RPMI7951 (cell line): ENCODE measurements at places on chromosomes 6 and 20. TPM values are rescaled to one million over a fixed set of nuclear protein-coding genes. Genes with fewer than 3 reads are reported as not detected.
A peak's percentile ranks its signal among the peaks of the same experiment; 100 is the strongest.

GRCh38 chr6:127032971-127033370, 85.5 kb upstream of the RSPO3 start:
- no peak for DNase-seq

The RBPJL gene
- total RNA-seq: not detected in 2 replicates

GRCh38 chr6:30724906-30725667, 4.9 kb downstream of the TUBB start:
- no peak for DNase-seq

GRCh38 chr6:164087211-164087610, 672.7 kb downstream of the QKI start:
- DNase-seq: no peak

The SLC17A1 gene
- not detected in 2 replicates for total RNA-seq

GRCh38 chr20:13338097-13338661, 117.1 kb downstream of the ISM1 start:
- no peak for DNase-seq

DNA sequence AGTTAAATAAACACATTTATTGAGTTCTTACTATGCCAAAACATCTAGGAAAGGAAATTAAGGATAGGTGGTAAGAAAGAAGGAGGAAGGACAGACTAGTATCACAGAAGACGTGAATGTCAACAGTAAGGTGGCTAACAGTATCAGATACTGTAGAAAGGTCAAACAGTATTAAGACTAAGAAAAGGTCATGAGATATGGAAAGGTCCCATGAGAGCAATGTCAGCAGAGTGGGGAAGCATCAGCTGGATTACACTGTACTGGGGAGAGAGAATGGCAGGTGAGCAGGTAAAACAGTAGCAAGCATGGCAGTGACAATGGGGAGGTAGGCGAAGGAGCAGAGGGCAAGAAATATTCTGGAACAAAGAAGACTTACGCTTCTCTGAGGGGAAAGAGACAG, 18.0 kb downstream of the GLO1 start:
- no peak for DNase-seq

- no peak for DNase-seq
Measured at GRCh38 chr6:145784683-145785082, 29.9 kb downstream of the FBXO30 start.

GRCh38 chr20:32706486-32706885, 32.7 kb upstream of the C20orf203 start:
- DNase-seq: no peak

- peak; percentile 58 for DNase-seq
Measured at GRCh38 chr6:133964052-133964451, 11.0 kb downstream of the TBPL1 start.

- DNase-seq: no peak
Measured at GRCh38 chr6:72864799-72865198, 242.9 kb downstream of the KCNQ5 start.

DNA sequence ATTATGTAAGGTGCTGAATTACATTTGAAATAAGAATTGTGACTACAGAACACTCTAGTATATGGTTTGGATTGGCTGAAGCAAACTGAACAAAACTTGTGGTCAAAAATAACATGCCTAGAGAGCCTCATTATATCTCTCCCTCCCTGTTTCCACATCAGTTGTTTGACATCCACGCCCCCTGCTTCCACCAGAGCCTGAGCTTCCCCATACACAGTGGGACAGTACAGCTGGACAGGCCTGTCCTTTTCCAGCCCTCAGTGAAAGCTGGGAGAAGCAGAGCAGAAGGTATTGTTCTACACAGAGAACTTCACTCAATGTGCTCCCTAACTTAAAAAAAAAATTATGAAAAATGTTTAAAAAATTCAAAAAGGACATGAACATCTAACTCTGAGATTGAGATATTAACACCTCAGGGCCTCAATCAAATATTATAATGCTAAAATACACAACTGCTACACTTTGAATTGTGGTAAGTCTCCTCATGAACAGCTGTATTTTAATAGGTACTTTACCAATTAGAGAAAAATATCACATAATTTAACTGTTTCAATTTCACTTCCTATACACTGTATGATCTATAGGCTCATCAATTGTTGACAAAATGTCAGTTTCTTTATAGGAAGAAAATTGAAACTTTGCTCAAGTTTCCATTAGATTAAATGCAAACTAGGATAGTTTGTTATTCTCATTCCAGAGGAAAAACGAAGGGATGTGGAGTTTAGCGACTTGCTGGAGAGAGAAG, 44.9 kb upstream of the SCML4 start:
- no peak for DNase-seq

GRCh38 chr6:167979436-167980139, 17.9 kb upstream of the KIF25 start:
- no peak for DNase-seq

The ENPP1 gene
- total RNA-seq: 30.0 and 34.0 TPM in 2 replicates

- peak; percentile 65 for DNase-seq
Measured at GRCh38 chr6:49531774-49532569, 18.5 kb upstream of the C6orf141 start.

The MAS1 gene
- not detected in 2 replicates for total RNA-seq

DNA sequence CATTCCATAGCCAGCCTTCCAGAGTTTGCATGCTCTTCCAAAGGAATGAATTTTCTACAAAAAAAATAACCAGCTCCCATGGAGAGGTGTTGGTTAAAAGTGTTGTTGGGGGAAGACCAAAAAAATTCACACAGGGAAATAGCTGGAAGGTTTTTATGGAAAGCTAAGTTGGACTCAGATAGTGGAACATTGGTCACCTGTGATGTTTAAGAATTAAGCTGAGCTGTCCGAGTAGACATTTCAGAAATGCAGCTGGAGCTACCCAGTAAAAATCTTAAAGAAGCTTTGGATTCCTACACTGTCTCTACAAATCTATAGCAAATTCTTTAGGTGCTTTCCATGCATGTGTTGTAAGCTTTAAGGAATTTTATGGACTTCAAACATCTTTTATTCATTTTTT, 155.5 kb downstream of the THBS2 start:
- DNase-seq: no peak

GRCh38 chr6:89830170-89830809, 610 bp downstream of the CASP8AP2 start:
- no peak for DNase-seq

DNA sequence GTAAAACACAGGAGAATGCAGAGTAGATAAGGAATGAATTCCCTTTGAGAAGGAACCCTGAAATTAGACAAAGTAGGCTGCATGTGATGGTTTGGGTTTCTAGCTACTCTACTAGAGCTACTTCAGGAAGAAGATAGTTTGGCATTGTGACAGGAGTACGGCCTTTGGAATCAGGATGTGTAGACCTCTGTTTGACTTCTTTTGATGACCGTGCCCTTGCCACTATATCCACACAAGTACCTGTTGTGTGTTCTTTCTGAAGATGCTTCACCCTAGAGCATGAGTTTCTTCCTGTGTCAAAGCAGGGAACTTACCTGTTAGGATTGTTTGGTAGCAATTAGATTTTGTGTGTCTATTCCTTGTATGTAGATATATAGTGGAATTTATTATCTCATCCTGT, 41.7 kb downstream of the CD2AP start:
- DNase-seq: no peak

DNA sequence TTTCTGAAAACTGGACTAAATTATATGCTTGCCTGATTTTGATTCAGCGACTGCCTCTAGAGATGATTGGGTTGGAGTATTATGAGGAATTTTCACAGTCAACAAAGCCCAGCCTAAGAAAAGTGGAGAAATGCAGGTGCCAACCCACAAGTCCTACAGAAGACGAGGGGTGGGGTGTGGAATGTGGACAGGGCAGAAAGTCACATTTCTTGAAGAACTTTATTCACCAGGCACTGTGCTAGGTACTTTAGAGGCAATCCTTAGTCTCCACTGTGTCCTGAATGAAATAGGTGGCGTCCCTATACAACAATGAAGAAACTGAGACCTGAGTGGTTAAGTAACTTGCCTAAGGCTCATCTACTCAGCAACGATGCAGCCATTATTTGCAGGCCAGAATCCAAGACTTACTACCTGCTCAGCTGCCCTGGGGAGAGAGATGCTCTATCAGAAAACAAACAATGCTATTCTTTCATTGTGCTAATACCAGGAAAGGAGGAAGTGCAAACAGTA, 106.3 kb downstream of the RNF144B start:
- DNase-seq: no peak

The SLC26A8 gene
- total RNA-seq: not detected in 2 replicates
